ENCODE measurements at places on chromosomes 16 and 17.

DNA sequence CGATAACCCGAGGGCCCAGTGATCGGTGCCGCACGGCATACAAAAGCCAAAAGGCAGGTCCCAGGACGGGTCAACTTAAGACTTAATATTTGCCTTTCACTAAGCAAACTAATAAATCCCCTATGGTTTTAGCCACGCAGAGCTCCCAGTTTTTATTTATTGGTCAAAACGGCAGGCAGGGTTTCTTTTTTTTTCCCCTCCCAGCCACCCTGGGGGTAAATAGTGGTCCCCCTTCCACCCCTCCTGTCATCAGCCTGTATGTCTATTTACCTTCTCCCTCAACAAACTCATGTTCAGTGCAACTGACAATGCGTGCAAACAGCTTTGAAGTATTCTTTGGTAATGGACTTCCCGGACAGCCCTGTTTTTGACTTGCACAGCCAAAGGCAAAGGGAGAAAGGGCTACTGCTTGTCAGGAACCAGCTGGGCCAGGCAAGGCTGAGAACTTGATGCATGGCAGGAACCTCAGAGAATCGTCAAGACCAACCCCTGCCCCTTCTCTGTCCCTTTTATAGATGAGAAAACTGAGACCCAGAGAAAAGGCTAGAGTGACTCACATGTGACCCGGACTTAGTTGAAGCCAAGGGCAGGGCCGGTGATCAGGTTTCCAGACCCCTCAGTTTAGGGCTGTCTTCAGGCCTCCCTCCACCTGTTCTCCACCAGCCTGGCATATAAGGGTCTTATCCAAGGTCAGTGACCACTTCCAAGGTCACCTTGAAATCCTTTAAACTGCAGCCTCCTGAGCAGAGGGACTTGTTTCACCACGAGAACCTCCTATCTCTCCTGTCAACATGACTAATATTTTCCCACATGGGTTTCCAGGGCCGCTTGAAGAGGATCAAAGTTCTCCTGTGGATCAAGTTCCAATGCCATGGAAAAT lies 279.0 kb downstream of the SOX9 start:
- no peak for DNase-seq

GRCh38 chr17:42518046-42518754 lies 17.8 kb upstream of the NAGLU start:
- DNase-seq = no peak

- no peak for DNase-seq
Observed at GRCh38 chr16:87585442-87586200, 16.7 kb upstream of the JPH3 start.

GRCh38 chr16:56300891-56301850 lies 109.9 kb downstream of the GNAO1 start:
- DNase-seq = no peak

DNA sequence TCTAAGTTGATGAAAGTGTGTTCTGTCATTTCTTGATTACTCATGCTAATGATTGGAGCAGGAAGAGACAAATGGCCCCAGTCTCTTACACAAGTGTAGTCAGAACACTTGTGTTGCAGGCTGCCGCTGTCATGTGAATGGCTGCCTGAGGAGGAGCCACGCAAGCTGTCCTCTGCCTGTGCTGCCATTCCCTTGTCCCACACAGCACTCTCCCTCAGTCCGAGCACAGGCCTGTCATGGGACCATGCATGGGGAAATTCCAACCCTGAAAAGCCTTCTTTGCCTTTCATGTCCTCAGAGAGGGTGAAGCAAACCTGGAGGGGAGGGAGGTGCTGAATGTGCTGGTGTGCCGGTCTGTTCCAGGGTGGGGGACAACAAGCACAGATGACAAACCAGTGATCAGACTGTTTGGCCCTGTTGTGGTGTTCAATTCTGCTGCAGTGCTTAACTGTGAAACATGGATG lies 109.4 kb downstream of the MRTFB start:
- no peak for DNase-seq

GRCh38 chr17:2850991-2851390 lies 54.8 kb downstream of the RAP1GAP2 start:
- no peak for DNase-seq

DNA sequence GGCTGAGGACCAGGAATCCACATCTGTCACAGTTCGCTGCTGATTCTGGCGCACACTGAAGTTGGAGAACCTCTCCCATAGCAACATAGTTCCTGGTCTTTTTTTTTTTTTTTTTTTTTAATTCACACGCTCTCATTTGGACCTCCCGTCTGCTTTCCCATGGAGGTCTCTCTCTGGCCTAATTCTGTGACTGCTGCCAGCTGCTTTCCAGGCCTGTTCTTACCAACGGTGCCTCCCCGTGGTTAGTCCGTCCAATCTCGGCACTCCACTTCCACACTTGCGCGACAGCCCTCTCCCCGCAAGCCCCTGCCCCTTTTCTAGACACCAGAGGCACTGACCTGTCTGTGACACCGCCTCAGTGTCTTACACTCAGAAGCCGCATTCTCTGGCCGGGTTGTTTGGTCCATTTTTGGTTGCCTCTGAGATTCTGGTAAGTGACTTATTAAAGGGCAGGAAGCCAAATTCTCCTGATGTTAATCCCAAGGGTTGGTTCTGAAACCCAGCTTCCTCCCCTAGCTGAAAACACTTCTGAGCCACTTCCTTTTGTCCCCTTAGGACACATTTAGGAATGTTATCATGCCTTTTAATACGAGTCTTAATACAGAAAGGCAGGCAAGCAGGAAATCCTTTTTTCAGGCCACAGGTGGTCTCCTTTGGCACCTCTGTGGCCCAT lies 1.1 kb upstream of the AKTIP start:
- DNase-seq = peak; percentile 72

GRCh38 chr17:8002721-8003593 lies 542 bp downstream of the GUCY2D start:
- DNase-seq = no peak

DNA sequence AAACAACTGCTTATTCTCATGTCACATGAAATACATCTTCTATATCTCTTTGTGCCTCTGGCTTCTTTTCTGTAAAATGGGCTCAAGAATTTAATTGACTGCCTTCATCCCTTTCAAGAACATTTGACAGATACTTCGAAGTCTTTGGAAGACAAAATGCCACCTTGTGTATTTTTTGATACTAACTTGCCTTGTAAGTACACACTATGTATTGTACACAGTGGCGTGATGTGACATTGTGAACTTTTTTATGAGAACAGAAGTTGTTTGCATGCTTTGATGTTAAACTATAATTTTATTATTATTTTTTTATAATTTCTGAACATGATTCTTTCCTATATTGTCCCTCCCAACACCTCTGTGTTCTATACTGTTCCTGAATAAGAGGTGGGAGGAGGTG lies 73.7 kb downstream of the MAP2K4 start:
- no peak for DNase-seq

Data from Karpas-422 (cell line).